Breast epithelium (tissue), 4 donors: ENCODE measurements at places on chromosomes 7 and 10.

- DNase-seq: no peak
Observed at GRCh38 chr7:128770233-128770632, 5.4 kb downstream of the OPN1SW start.

GRCh38 chr7:85974176-85974575 is 669.5 kb upstream of the GRM3 start:
- no peak for DNase-seq

DNA sequence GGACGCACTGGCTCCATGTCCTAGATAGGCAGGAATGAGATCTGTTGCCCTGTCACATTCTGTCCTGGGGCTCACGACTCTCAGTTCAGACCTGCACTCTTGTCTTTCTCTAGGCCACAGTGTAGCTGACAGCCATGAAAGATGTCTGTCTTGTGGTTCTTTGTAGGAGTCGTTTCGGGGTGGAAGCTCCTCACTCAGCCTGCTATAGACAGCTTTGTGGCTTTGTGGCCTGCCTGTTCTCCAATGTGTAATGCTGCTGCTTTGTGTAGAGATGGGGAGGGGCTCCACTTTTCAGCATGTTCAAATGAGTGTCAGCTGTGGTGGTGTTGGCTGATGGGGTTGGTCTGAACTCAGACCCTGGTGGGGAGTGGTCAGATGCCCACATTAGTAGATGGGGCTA is 410.7 kb downstream of the ACTR3B start:
- DNase-seq: no peak

DNA sequence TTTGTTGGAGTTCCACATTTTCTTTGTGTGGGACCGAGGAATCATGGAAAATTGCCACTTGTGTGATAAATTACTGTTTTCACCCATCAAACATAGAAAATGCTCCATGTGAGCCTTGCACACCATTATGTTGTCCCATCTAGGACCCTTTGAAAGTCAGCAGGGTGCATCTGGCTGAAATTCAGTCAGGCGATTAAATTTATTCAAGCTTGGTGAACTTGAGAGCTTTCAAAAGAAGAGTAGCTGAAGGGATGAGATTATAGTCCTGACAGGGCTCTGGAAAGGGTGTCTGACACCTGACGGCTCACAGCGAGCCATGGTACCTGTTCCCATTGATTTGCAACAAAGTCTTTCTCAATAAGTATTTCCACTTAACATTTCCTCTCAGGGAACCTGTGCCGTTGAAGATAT is 399.7 kb upstream of the ETV1 start:
- no peak for DNase-seq

DNA sequence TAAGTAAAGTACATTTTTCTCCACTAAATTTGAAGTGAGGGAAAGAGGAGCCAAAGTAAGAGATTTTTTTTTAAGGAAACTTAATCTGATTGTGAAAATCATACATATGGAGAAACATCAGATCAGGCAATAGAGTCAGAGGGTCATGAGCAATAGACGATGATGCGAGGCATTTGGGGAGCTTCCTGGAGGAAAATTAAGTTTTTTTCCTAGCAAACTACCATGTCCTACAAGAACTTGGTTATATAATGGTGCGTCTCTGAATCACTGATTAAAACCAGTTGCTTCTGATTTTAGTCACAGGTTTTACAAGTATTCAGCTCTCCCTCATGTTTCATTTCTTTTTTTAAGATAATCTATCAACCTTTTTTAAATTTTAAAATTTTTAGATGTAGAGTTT is 52.1 kb upstream of the MTURN start:
- DNase-seq: no peak

- no peak for DNase-seq
Observed at GRCh38 chr10:14142606-14143250, 188.0 kb downstream of the FRMD4A start.

DNA sequence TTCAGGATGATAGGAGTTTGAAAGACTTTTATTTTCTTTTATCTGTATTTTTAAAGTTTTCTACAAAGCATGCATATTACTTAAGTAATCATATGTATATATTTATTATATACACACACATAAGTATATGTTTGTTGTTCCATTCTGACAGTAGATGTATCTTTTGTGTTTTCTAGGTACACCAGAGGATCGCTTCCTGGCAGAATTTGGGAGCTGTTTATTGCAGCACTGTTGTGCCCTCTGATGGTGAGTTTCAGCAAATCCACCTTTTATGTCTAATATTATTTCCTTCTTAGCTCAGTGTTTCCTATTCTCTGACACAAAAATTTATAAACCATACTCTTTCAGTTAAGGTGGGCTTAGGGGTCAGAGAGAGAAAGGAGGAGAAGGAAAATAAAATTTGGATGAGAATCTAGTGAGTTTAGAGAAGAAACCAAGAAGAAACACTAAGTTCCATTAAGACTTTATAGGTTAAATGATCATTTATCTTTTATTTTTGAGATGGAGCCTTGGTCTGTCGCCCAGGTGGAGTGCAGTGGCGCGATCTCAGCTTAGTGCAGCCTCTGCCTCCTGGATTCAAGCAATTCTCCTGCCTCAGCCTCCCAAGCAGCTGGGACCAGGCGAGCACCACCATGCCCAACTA is 59.2 kb upstream of the OIT3 start:
- no peak for DNase-seq

- no peak for DNase-seq
Observed at GRCh38 chr10:34104829-34105572, 710.1 kb downstream of the PARD3 start.

DNA sequence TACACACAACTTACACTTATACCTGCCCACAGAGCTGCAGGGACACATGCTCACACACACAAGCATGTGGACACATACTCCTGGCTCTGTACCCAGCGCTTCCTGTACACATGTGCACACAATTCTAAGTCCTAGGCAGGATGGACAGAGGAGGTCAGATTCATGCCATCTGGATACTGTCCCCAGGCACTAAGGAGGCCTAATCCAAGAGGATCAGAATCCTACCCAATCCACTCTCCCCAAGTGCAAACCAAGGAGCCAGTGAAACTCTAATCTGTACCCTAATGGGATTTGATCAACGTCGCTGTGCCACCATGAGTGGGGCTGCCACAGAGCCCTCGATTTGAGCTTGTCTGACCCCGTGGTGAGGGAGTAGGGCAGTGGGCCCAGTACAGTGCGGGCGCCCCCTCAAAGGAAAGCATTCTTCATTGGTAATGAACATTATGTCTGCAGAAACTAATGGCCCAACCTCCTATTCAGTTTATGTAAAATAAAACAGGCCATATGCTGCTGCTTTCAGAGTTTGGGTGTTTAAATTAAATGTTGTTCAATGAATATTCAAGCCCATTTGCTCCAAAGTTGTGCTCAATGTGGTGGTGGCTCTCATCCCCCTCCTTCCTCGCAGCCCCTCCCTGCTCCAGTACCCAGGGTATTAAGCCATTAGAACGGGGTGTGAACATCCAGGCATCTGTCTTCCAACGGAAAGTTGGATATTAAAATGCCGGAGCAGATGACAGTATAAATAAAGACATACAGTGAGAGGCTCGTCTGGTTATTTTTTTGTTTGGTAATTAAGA is 26.4 kb downstream of the RPS24 start:
- DNase-seq: no peak

GRCh38 chr7:100215895-100216294 is 3.9 kb upstream of the PVRIG start:
- peak; percentile 24 for DNase-seq

- no peak for DNase-seq
Observed at GRCh38 chr10:110827410-110827809, 44.3 kb upstream of the PDCD4 start.

GRCh38 chr10:78529262-78529661 is 495.6 kb downstream of the RPS24 start:
- no peak for DNase-seq

DNA sequence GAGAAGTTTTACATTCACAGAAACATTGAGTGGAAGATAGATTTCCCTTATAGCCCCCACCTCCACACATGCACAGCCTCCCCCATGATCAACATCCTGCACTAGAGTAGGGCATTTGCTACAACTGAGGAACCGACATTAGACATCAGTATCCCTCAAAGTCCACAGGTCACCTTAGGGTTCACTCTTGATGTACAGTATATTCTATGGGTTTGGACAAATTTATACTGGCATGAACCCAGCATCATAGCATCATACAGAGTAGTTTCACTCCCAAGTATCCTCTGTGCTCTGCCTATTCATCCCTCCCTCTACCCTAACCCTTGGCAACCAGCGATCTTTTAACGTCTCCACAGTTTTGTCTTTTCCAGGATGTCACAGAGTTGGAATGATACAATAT is 64.4 kb downstream of the VSTM4 start:
- DNase-seq: no peak

DNA sequence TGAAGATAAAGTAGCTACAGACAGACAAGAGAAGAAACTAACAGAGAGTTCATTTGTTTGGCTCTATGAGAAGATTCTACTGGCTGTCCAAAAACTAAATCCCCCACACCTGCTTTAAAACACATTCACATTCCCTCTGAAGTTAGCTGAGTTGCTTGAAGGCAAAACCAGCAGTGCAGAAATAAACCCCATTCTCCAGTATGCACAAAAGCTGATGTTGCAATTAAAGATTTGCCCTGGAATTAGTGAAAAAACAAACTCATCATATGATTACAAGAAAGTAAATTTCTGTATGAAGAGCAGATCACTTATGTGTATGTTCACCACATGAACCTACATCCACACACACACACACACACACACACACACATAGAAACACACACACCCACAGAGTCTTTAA is 9.3 kb upstream of the CAV1 start:
- DNase-seq: no peak

- DNase-seq: peak; percentile 71
Observed at GRCh38 chr10:124461642-124462347, at the start of gene LHPP. LHPP (plus strand) TSS chr10:124461823; CDS start chr10:124461863, 40 bp downstream.

DNA sequence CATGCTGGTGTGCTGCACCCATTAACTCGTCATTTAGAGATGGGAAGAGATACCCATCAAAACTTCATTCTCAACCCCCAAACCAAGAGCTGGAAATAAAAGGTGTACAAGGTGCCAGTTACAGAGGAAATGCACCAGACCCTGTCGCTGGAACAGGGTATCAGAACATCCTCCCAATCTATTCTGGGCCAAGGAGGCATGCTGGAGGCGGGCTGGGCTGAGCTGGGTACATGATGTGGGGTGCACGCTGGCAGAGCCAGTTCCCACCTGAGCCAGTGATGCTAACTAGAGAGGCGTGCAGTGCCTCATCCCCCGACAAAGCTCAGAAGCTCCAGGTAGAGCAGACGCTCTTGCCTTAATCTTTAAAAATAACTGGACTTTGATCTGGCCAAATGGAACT is 70.1 kb downstream of the NPSR1 start:
- DNase-seq: no peak

DNA sequence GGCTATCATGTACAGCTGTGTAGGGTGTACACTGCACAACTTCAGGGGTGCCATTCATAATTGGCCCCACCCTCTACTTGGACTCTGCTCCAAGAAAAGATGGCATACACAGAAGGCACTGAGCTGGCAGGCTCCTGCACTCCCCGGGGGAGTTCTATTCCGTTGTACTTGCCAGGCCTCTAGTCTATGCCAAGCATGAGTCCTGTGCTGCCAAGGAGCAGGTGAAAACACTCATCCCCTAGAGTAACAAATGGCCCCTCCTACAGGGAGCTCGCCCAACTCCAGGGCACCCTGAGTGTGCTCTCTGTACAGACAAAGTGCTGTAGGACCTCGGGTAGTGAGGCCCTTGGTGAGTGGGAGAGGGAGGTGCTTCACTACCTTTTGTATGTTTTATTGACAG is 127.2 kb downstream of the SLIT1 start:
- DNase-seq: peak; percentile 43

- peak; percentile 43 for DNase-seq
Observed at GRCh38 chr7:156903232-156903909, 10.4 kb upstream of the LMBR1 start.

DNA sequence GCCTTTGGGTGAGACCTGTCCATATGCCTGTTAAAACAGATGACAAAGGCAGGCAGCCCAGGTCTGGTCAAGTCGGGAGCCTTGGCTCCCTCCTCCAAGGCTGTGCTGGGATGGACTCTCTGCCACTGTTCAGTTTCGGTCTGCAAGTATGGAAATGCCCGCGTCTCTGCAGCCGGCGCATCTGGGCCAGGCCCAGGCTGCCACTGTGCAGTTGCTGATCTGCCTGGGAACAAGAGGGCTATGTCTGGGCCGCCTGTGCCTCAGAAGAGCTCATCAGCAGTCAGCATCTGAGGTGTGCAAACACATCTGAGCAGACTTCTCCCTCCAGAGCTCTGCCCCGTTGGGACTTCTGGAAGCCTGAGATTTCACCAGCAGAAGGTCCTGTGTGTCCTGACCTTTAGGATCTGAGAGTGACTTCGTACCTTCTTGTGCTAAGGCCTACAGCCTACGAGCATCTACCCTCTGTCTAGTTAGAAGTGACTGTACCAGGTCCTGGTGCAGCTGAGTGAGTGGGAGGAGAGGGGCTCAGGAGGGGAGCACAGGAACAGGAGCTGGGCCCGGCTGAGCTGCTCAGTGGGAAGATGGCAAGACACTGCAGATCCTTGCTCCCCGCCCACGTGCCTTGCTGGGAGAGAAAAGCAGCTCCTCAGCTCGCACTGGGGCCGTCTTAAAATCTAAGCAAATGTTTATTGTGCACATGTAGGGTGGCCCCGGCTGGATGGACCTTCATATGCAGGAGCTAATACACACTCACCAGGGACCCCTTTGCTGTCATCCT is 50.9 kb downstream of the DOCK1 start:
- DNase-seq: no peak

GRCh38 chr10:132960631-132961419 is 18.5 kb upstream of the CFAP46 start:
- peak; percentile 48 for DNase-seq

- no peak for DNase-seq
Observed at GRCh38 chr10:63137306-63137705, 4.2 kb downstream of the NRBF2 start.

- no peak for DNase-seq
Observed at GRCh38 chr7:39987641-39988347, 37.7 kb downstream of the CDK13 start.

DNA sequence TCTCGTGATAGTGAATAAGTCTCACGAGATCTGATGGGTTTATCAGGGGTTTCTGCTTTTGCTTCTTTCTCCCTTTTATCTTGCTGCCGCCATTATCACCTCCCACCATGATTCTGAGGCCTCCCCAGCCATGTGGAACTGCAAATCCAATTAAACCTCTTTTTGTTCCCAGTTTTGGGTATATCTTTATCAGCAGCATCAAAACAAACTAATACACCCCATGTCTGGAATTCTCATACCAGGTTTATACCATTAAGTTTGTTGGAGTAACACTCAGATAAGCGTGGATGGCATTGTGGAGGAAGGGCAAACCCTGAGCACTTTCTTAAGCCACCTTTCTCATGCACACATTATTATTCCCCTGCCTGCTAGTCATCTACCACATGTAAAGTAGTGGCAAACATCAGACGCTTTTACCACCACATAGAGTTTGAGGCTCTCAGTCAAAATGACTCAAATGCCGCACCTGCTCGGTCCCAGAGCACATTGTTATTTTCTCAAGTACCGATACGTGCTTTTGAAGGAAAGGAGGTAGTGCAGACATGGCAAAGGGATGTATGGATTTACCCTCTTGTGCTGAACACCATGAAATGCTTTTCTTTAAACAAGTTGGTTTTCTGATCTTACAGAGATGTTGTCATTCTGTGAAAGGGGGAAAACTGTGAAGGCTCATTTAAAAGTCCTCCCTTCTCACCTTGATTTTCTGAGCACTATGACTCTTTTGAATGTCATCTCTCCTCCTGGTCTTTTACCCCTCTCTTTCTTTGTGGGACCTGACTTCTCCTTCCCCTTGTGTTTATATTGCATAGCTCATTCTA is 429.7 kb downstream of the EXOC4 start:
- DNase-seq: no peak
